IMR-90 (cell line): ENCODE measurements at places on chromosomes 12 and 14. TPM values are rescaled to one million over a fixed set of nuclear protein-coding genes. Genes with fewer than 3 reads are reported as not detected.

GRCh38 chr12:18805516-18806248 is 67.8 kb downstream of the CAPZA3 start:
- no peak for DNase-seq

- no peak for DNase-seq
Observed at GRCh38 chr12:91057368-91058165, at the start of gene KERA. Gene KERA (minus strand): TSS chr12:91058024. CDS start chr12:91056281, 1,743 bp downstream.

GRCh38 chr12:1916371-1917171 is 1.9 kb downstream of the CACNA2D4 start:
- DNase-seq, result no peak

- DNase-seq, result peak; percentile 87
Observed at GRCh38 chr12:45284096-45284901, 68.4 kb downstream of the ANO6 start.

SALL2 gene
- total RNA-seq, result 2.8 and 2.9 TPM in 2 replicates

HRK gene
- total RNA-seq, result not detected in 2 replicates

GRCh38 chr12:109686523-109686922 is 27.1 kb upstream of the FAM222A start:
- no peak for DNase-seq

SLC22A17 gene
- 6.4 and 6.6 TPM in 2 replicates for total RNA-seq

PTHLH gene
- 0.36 and 0.83 TPM in 2 replicates for total RNA-seq

- DNase-seq, result peak; percentile 77
Observed at GRCh38 chr14:99862136-99862535, 68.9 kb downstream of the EML1 start.

SRRM4 gene
- not detected in 2 replicates for total RNA-seq

- no peak for DNase-seq
Observed at GRCh38 chr14:76701981-76702380, 59.3 kb upstream of the VASH1 start.

DNA sequence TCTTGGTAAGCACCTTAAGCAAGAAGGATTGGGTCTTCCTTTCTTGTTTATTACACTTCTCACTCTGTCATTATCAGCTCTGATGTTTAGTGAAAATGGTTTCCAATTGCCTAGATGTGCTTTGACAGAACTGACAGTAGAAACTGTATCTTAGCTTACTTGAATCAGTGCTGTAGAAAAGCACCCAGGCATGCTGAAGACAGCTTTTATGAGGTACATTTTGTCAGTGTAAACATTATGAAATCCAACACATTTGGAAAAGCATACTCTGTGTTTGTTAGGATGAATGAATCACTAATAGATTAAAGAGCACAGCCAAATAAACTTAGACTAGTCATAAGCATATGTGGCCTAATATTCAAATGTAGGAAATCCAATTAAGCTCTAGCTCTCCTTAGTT is 290.2 kb upstream of the NPAS3 start:
- DNase-seq, result peak; percentile 68

DNA sequence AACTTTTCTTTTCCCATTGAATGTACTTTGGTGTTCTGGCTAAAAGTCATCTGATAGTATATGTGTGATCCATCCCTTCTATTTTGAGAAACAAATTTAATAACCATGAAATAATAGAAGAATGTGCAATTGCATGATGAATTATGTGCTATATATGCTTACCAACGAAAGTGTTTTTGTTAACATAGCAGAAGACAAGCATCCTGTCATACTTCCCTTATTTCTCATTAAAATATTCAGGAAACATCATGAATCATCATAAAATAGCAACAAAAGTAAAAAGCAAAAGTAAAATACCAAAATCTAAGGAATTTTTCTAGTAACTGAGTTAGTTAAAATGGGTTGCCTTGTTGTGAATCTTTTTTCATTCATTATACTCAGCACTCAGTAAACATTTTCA is 409.0 kb upstream of the PDE3A start:
- DNase-seq, result peak; percentile 52
